ENCODE measurements at places on chromosomes 4 and X. TPM values are rescaled to one million over a fixed set of nuclear protein-coding genes. Genes with fewer than 3 reads are reported as not detected.
A peak's percentile ranks its signal among the peaks of the same experiment; 100 is the strongest.

Gene PRSS12
- 12.2 TPM for total RNA-seq

Gene SYTL4
- 19.1 TPM for total RNA-seq

Gene AMER1
- 6.7 TPM for total RNA-seq

Gene GRIA3
- total RNA-seq: 0.52 TPM

Gene PRDM8
- total RNA-seq: 5.9 TPM

Gene SLC49A3
- 8.2 TPM for total RNA-seq

Gene BEX3
- total RNA-seq: 77.3 TPM

Gene TLR3
- 4.2 TPM for total RNA-seq

GRCh38 chrX:154727871-154728270 is 23.0 kb downstream of the GAB3 start:
- peak; percentile 55 for DNase-seq

DNA sequence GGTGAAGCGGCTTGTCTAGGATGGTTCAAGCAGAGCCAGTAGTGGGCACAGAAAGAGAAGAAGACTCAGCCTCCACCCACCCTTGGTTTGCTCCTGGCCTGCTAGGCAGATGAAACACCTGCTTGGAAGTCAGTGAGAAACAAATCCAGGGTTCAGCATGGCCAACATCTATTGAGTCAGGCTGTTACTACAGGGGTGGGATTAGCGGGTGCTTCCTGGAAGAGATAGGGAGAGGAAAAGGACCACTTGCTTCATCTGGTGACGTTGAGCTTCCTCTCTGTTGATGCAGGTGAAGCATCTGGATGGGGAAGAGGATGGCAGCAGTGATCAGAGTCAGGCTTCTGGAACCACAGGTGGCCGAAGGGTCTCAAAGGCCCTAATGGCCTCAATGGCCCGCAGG is 3.0 kb downstream of the MAGED2 start:
- DNase-seq: no peak

DNA sequence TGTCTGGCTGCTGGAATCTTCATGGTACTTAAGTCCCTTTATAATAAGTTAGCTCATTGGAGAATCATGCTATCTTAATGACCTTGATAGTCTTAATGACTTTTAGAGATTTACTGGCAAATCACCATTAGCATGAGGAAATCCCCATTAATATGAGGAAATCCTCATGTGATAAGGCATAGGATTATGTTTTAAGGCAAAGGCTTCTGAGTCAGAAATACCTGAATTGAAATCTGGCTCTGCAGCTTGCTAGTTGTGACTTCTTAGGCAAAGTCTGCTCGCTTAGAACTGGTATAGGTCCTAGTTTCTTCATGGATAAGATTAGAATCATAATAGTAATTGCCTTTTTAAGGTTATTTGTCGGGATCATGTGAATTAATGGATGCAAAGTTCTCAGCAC is 190.2 kb upstream of the BANK1 start:
- DNase-seq: no peak

GRCh38 chr4:6106156-6106555 is 87.9 kb upstream of the C4orf50 start:
- no peak for DNase-seq

DNA sequence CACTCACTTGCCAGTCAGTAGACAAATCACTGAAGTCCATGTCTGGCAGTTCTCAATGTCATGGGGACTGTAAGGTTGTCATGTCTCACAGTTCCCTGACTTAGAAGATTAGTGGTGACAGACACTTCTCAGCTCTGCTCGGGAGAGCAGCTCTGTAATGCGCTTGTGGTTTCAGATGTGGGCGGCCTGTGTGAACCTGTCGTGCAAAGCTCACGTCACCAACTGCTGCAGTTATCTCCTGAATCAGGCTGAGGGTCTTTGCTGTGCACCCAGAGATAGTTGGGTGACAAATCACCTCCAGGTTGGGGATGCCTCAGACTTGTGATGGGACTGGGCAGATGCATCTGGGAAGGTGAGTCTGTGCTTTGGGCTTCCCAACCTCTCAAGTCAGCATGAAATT is at the start of gene IL9R:
Gene IL9R (plus strand): TSS at position 261 of the 400 bp plus-strand sequence. CDS start 64 bp downstream, at position 325.
- no peak for DNase-seq

DNA sequence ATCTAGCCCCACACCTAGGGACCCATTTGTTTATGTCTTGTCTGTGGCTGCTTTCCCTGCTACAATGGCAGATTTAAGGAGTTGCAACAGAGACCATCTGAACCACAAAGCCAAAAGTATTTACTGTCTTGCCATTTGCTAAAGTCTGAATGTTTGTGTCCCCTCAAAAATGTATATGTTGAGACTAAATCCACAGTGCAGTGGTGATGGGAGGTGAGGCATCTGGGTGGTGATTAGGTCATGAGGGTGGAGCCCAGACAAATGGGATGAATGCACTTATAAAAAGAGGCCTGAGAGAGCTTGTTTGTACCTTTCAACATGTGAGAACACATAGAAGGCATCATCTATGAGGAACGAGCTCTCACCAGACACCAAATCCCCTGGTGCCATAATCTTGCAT is 137.3 kb downstream of the TMEM144 start:
- DNase-seq: no peak

GRCh38 chr4:119317990-119318389 is 3.9 kb downstream of the FABP2 start:
- DNase-seq: no peak

- no peak for DNase-seq
Observed at GRCh38 chrX:40875476-40875875, 140.1 kb upstream of the MED14 start.

GRCh38 chr4:146949559-146949958 is 3.9 kb upstream of the TTC29 start:
- DNase-seq: no peak

GRCh38 chr4:66300336-66300934 is 630.1 kb upstream of the EPHA5 start:
- no peak for DNase-seq

DNA sequence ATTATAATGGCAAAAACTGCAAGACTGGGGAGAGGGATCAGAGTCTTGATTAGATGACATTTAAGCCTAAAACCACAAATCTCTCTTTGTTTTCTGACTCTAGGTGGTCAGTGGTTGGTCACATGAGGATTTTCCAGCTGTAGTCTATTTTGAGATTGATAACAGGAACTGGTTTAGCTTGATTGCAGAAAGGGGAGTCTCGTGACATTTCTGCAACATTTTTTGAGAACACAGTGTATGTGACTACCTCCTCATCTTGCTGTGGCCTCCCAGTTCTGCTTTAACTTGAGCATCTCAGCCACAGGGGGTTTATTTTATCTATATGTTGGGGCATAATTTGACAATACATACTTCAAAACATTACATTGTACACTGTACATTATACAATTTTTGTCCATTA is 726.4 kb upstream of the MAGEB2 start:
- no peak for DNase-seq

DNA sequence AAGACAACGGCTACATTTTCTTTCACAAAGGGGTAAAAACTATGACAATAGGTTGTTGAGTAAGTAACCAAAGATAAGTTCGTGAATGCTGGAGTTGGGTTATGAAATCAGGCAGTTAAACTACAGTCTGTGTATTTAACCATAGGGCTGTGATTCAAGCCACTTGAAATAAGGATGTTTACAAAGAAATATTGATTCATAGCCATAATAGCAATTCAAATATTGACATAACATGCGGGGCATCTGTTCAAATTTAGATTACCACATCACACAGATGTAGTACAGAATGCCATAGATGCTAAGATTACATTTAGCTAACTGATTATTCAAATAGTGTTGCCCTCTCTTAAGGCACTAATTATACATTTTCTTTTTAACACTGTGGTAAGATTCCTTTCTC is 364.1 kb downstream of the FSTL5 start:
- no peak for DNase-seq

DNA sequence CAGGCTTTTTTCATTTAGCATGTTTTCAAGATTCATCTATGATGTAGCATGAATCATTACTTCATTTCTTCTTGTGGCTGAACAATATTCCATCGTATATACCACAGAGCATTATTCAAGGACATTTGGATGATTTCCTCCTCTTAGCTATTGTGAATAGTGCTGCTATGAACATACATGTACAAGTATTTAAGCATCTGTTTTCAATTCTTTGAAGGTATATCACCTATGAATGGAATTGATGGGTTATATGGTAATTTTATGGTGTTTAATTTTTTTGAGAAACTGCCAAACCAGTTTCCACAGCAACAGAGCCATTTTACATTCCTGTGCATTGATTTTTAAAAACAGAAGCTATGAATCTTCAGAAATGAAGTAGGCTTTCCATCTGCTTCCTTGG is 36.1 kb upstream of the WDR19 start:
- DNase-seq: no peak

DNA sequence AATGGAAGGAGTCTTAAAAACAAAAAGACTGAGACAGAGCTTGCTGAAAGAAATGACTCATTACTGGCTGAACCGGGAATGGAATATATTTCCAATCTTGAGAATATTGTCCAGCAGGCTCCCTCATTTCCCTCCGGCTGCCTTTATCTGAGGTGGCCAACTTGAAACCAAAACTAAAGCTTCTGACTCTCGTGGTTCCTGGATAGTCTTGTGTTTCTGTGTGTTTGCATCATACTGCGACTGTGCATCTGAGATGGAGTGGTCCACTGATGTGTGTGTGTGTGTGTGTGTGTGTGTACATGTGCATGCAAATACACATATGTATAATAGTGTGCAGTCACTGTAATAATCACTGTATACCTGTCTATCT is 145.6 kb upstream of the SCML1 start:
- no peak for DNase-seq

DNA sequence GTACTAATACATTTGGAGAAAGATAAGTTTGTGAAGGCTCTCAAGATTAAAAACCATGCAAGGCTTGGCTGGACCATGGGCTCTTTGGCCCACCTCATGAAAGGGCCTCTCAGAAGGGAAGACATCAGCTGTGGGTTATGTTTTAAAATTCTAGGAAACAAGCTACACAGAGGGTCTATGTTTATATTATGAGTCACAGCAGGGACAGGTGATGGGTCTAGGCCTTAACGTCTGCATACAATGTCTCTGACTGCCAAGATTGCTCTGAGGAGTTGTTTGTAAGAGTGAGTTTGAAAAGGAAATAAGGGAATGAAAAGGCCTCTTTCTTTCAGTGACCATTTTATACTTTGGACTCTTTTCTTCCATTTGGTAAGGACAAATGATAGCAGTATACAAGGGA is 77.0 kb upstream of the ARMCX2 start:
- no peak for DNase-seq

DNA sequence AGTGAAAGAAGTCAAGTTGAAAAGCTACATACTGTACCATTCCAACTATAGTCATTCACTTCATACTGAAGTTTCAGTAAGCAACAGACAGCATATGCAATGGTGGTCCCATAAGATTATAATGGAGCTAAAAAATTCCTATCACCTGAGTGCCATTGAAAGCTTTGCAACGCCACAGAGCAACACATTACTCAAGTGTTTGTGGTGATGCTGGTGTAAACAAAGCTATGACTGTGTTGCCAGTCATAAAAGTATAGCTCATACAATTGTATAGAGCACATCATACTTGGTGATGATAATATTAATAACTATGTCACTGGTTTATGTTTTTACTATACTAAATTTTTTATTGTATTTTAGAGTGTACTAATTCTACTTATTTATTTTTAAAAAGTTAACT is 78.9 kb downstream of the NAF1 start:
- DNase-seq: no peak

- no peak for DNase-seq
Observed at GRCh38 chr4:172011196-172011595, 198.0 kb downstream of the GALNTL6 start.

- no peak for DNase-seq
Observed at GRCh38 chrX:107563824-107564223, 64.5 kb upstream of the PRPS1 start.

GRCh38 chrX:123486297-123486696 is 246.6 kb downstream of the THOC2 start:
- no peak for DNase-seq

DNA sequence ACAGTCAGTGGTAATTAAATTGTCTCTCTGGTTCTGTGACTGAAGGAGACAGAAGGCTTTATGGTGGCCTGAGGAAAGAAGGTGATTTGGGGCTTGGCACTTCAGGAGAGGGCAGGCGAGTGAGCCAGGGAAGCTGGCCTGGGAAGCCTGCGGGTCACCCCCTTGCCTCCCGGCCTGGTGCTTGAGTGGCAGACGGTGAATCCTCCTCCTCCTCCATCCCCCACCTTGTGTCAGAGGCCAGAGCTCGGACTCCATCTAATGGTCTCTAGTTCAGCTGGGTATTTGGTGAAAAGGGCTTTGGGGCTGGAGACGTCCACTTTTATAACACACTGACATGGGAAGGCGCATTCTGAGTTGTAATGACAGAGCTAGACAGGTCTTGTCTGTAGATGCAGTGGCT is 8.7 kb downstream of the TMEM187 start:
- no peak for DNase-seq

DNA sequence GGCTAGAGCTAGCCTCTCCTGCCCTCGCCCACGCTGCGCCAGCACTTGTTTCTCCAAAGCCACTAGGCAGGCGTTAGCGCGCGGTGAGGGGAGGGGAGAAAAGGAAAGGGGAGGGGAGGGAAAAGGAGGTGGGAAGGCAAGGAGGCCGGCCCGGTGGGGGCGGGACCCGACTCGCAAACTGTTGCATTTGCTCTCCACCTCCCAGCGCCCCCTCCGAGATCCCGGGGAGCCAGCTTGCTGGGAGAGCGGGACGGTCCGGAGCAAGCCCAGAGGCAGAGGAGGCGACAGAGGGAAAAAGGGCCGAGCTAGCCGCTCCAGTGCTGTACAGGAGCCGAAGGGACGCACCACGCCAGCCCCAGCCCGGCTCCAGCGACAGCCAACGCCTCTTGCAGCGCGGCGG is at the start of gene AR:
Gene AR (plus strand): TSS at position 204 of the 400 bp plus-strand sequence. CDS start 1,126 bp downstream, outside the sequence.
- DNase-seq: peak; percentile 49

DNA sequence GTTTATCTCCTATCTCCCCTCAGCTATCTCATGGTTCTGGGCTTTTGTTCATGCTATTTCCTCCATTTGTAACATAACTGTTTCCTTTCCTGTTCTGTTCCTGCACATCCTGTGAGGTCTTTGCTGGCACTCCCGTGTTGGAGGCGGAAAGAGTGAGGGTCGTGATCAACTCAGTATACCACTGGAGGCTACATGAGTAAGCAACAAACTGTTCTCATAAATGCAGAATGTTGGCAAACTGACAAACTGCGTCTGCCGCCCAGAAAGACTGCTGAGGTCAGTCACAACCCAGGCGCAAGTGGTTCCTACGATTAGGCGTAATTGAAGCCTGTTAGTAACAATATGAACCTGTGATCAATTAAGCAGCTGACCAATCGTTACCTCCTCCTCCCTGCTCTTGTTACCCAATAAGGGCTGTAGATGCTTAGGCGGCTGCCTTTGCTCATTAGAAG is 48.8 kb downstream of the C4orf33 start:
- no peak for DNase-seq

All from body of pancreas (tissue), 4 donors.